BJ (cell line): ENCODE measurements at places on chromosomes 2 and 18. TPM values are rescaled to one million over a fixed set of nuclear protein-coding genes. Genes with fewer than 3 reads are reported as not detected.
A peak's percentile ranks its signal among the peaks of the same experiment; 100 is the strongest.

Gene NAT8
- polyA plus RNA-seq, result not detected in 2 replicates

Gene FBXO36
- polyA plus RNA-seq, result 2.4 and 2.8 TPM in 2 replicates

- no peak for DNase-seq
Measured at GRCh38 chr2:177698281-177698680, 305.7 kb downstream of the AGPS start.

- DNase-seq, result no peak
Measured at GRCh38 chr2:81396417-81397019, 1092.0 kb upstream of the LRRTM1 start.

Gene UGT1A3
- polyA plus RNA-seq, result not detected in 2 replicates

DNA sequence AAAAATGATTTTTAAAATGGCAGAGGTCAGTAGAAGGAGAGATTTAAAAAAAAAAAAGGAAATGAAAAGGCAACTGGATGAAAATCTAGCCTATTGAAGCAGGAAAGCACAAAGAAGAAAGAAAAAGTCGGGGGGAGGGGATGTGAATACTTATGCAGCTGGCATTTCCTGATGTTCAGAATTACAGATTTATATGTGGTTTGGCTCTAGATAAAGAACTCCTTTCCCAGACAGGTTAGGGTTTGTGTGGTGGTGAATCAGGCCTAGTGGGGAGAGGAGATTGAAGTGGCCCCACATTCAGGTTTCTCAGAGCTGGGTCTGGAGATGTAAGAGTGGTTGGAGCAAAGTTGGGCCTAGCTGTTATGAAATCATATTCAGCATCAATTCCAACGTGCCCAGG lies 394.4 kb downstream of the FIGN start:
- DNase-seq, result no peak

Gene HOXD4
- 0.12 and 0.28 TPM in 2 replicates for polyA plus RNA-seq

- DNase-seq, result no peak
Measured at GRCh38 chr2:64203858-64204632, 59.8 kb upstream of the PELI1 start.

Gene REG3A
- not detected in 2 replicates for polyA plus RNA-seq

Gene PLEKHA3
- polyA plus RNA-seq, result 10.0 and 22.8 TPM in 2 replicates

Gene KYNU
- polyA plus RNA-seq, result 0.04 TPM in 1 of 2 replicates, not detected in the other

GRCh38 chr2:71943238-71944182 lies 204.2 kb downstream of the CYP26B1 start:
- DNase-seq, result no peak

GRCh38 chr2:25372405-25373268 lies 30.9 kb upstream of the DNMT3A start:
- DNase-seq, result no peak

Gene SEMA4C
- polyA plus RNA-seq, result 16.4 and 29.7 TPM in 2 replicates

DNA sequence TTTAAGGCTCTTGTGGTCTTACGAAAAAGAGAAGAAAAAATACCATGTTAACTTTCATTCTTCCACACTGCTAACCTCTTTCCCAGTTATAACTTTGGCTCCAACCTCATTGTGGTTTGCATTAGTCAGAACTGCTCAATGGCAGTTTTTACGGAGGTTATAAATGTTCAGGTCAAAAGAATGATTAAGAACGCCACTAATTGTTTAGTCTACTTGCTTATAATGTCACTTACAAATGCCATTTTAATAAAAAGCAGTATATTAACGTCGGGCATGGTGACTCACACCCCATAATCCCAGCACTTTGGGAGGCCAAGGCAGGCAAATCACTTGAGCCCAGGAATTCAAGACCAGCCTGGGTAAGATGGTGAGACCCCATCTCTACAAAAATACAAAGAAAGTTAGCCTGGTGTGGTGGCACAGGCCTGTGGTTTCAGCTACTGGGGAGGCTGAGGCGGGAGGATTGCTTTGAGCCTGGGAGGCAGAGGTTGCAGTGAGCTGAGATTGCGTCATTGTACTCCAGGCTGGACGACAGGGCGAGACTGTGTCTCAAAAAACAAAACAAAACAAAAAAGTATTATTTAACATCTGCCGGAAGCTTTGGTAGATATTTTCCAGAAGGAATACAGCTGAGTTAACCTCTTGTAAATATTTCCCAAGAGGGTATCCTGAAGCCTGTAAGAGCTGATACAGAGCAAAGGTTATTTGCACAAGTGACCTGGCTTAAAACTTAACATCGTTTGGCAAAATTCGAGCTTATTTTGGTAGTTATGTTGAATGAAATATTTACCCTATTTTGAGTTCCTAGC lies 5.1 kb downstream of the AGPS start:
- peak; percentile 98 for DNase-seq

- no peak for DNase-seq
Measured at GRCh38 chr2:230129343-230129742, 60.6 kb upstream of the SLC16A14 start.

DNA sequence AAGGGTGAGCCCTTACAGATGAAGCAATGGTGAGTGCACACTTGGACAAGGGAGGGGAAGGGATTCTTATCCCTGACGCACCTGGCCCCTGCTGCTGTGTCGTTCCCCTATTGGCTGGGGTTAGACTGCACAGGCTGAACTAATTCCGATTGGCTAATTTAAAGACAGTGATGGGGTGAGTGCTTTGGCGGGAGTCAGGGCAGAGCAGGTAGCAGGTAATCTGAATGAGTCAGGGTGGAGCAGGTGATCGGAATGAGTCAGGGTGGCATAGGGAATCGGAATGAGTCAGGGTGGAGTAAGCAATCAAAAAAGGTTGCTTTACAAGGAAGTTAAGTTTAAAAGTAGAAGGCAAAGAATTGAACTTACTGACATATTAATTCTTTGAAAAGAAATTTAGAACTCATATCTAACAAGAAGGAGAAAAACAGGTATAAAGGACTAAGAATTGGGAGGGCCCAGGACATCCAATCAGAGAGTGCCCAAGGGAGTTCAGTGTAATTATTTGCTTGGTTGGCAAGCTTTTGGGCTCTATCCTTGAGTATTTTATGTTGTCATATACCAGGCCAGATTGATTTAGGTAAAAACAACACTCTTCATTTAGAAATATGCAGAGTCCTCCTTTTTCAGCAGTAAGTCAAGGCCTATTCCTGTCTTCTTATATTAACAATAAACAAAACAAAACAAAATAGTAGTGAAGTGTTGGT lies 52.3 kb upstream of the RALBP1 start:
- no peak for DNase-seq

- DNase-seq, result no peak
Measured at GRCh38 chr18:8478968-8479370, 130.3 kb upstream of the RAB12 start.

DNA sequence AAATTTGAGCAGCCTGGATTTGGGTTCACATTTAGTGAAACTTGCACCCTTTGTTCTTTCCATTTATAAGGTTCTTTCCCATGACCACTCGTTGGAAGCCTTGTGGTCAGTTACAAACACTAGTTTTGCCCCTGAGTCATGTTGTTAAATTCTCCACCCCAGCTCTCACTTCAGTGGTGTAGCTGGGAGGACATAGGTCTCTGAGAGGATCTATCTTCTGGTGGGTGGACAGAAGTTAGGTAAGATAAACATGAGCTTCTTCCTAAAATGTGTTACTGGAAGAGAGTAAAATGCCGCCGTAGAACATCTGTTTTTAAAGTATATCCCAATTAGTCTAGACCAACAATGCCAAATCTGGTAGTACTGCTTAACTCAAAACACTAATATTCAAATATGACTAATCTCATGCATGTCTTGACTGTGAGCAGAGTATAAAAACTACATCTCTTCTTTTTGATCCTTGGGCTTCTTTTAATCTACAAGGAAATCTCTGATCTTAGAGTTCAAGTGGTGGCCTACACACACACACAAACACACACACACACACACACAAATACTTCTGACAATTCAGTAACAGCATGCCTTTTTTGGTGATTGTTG lies 162.6 kb upstream of the FN1 start:
- DNase-seq, result peak; percentile 84

DNA sequence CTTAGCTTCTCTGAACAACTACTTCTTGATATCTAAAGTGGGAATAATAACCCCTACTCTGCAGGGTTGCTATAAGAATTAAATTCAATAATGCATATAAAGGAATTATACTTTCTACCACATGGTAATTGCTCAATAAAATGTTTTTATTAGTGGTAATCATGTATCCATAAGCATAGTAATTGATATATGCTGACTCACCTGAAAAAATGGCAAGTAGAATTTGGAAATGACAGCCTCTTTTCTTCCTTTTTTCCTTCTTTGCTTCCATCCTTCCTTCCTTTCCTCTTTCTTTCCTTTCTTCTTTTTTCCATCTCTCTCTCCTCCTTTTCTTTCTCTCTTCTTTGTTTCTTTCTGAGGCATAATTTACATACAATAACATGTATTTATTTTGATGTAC lies 65.3 kb downstream of the DPP10 start:
- no peak for DNase-seq

DNA sequence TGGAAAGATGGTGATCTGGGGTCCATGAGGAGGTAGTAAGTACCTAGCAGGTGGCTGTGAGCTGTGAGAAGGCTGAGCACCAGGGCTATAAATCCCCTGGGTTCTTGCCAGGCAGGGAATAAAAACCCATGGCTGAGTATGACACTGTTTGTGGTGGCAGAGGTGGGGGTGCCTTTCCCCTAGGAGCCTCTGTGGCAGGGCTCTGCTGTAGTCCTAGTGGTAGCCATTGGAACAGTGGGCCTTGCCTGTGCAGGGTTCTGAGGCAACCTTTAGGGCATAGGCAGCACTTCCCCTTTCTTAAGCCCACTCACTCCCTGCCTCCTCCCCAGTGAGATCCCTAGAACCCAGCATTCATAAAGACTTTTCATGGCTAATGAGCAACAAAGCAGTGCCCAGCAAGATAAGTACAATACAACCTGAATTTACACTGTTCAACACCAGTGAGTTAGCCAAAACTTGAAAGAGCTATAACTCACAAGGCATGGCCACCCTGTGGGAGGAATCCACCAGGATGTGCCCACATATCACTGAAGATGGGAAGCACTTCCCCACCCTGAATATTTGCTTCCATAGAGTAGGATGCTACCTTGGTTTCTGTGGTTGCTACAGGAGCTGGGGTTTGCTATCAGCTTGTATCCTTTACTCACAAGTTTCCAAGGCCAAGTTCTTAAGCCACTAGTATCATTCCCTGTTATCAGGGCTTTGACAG lies 100.9 kb upstream of the NEUROD1 start:
- DNase-seq, result no peak

DNA sequence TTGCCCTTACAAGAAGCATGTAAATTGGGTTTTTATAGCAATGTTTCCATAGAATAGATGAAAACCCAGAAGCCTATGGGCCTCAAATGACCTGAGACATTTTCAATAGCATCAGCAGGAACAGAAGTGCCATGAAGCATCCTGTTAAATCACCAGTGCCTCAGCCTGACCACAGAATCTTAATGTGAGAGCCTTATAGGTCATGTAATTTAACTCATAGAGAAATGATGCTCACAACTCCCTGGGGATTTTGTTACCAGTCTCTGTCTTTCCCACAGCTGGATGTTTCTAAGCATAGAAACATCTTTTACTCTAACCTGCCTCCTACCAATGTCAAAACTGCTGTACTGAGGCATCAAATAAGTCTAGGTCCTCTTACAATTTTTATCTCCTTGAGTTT lies 295.8 kb upstream of the ACVR2A start:
- DNase-seq, result no peak

Gene CRYBA2
- 0.26 TPM in 1 of 2 replicates, not detected in the other for polyA plus RNA-seq

GRCh38 chr2:84169871-84170270 lies 289.2 kb downstream of the SUCLG1 start:
- DNase-seq, result no peak

DNA sequence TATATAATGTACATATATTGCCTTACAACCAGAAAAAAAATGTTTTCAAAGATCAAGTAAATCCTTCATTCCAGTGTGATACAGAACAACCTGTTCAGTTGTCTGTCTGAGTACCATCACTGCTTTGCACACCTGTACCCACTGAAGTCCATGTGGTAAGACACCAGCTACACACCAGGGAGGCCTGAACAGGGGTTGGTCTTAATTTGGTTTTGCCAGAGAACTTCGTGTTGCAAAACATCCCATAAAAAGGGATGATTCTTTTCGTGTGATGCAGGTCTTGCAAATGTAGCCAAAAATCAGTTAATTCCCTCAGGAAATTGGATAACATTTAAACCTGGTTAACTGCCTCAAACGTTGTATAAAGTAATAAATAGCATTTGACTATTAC lies 73.7 kb upstream of the SLC1A4 start:
- DNase-seq, result no peak

Gene TAF4B
- 1.1 TPM in 2 replicates for polyA plus RNA-seq

DNA sequence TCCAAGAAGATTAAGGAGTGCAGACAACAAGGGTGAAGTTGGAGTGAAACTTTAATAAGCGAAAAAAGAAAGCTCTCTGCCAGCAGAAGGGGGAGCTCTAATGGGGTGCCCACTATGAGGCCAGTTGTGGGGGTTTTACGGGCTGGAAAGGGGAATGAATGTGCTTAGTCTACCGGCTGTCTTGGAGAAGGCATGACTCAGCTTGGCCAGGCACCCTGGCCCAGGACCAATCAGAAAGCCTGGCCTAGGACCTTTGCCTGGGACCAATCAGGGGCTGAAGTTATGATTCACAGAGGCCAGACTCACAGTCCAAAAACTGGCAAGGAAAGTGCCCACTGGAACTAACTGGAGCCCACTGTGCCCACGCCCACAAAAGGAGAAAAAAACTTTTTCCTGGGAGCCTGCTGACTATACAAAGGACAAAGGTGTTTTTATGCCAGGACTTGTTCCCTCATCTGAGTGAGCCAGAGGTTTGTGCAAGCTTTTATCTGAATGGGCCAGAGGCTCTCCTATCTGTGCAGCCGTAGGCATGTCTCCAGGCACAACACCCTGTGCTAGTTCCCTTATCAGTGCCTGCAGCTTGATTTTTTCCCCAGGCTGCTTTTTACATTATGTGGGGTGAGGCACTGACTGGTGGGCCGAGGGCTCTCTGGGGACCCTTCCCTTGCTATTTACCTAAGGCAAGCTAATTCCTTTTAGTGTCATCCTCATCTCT lies 18.6 kb downstream of the CMPK2 start:
- no peak for DNase-seq

- peak; percentile 72 for DNase-seq
Measured at GRCh38 chr2:138356178-138356577, 145.4 kb upstream of the SPOPL start.

DNA sequence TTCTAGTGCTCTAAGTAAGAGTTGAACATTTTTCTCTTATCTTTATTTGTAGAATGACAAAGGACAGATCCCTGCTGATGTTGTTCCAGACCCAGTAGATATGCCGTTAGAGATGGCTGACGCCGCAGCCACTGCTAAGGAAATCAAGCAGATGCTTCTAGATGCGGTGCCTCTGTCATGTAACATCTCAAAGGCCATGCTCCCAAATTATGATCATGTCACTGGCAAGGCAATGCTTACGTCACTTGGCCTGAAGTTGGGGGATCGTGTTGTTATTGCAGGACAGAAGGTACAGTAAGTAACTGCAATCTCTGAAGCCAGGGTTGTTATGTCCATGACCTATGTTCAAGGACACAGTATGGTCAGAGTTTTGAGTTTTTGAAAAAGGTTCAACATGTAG lies 28.4 kb downstream of the CLIP4 start:
- DNase-seq, result no peak

- no peak for DNase-seq
Measured at GRCh38 chr2:105800036-105800713, 55.5 kb downstream of the NCK2 start.

- DNase-seq, result no peak
Measured at GRCh38 chr2:145412155-145412554, 892.2 kb upstream of the ZEB2 start.
